Frontal cortex (tissue), 4 donors: ENCODE measurements at places on chromosomes 16 and 17.

GRCh38 chr17:79391376-79392233 is 219.2 kb downstream of the RBFOX3 start:
- peak; percentile 71 for DNase-seq

- DNase-seq, result peak; percentile 24
Measured at GRCh38 chr16:68190736-68191510, 45.0 kb downstream of the ESRP2 start.

GRCh38 chr16:75263963-75264445 is 12.6 kb upstream of the BCAR1 start:
- no peak for DNase-seq

- peak; percentile 43 for DNase-seq
Measured at GRCh38 chr17:43418441-43419374, 19.9 kb downstream of the ARL4D start.

- no peak for DNase-seq
Measured at GRCh38 chr17:74454197-74455024, 12.0 kb upstream of the CD300A start.

- no peak for DNase-seq
Measured at GRCh38 chr16:886084-886543, 84.7 kb downstream of the LMF1 start.
